ENCODE measurements at places on chromosomes 5 and 9. TPM values are rescaled to one million over a fixed set of nuclear protein-coding genes. Genes with fewer than 3 reads are reported as not detected.

Gene CACNA1B
- total RNA-seq: not detected

Gene PRUNE2
- 5.2 TPM for total RNA-seq

Gene SPINK5
- not detected for total RNA-seq

Gene FOXD4
- not detected for total RNA-seq

Gene CXCL14
- not detected for total RNA-seq

Data from cardiac atrium fibroblast (primary cell).